Breast epithelium (tissue), 4 donors: ENCODE measurements at places on chromosomes 1 and 21. TPM values are rescaled to one million over a fixed set of nuclear protein-coding genes. Genes with fewer than 3 reads are reported as not detected.

ZSCAN20 gene
- total RNA-seq: 7.5 TPM

MTARC1 gene
- total RNA-seq: 133 TPM

AIRE gene
- not detected for total RNA-seq

AKR1A1 gene
- 89.4 TPM for total RNA-seq

KIF21B gene
- total RNA-seq: 1.3 TPM

SAMD11 gene
- total RNA-seq: 2.9 TPM
